Spinal cord (tissue), 10 donors: ENCODE measurements at places on chromosomes 12 and 14. TPM values are rescaled to one million over a fixed set of nuclear protein-coding genes. Genes with fewer than 3 reads are reported as not detected.

DNA sequence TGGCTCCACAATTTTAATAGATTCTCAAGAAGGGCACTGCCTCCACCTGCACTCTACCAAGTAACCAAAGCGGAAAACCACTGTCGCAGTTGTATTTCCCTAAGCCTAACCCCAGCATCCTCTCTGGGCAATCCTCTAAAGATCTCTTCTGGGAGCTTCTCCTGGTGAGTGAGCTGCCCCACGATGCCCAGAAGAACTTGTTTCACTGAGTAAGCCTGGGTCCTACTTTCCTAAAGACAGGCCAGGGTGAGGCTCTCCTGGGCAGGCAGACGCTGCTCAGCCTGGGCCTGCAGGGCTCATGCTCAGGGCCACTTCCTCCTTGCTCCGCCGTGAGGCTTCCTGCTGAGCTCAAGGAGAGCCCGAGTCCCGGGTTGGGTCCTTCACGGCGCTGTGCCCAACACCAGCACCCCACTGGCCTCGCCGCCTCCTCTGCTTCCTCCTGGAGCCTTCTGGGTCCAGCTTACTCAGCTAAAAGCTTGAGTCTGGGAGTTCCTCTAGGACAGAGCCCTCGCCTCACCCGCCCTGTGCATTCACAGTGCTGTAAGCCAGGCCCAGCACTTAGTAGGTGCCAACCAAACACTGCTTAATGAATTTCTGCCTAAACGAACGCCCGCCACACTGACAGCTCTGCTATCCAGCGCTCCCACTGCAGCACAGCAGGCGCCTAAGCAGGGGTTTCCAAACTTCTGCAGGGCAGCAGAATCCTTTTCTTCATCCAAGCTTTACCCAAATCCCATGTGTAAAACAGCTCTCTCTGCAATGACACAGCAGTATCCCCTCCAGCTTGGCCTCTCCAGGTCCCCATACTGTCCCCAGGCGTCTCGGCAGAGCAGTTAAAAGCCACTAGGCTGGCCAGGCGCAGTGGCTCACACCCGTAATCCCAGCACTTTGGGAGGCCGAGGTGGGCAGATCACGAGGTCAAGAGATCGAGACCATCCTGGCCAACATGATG lies 5.7 kb downstream of the RAB35 start:
- H3K27ac ChIP-seq = no peak overlapping the region
- H3K36me3 ChIP-seq = peaks cover 48% of the 10 kb centered on the region
- H3K4me1 ChIP-seq = peaks cover 19% of the 10 kb centered on the region
- no peak for DNase-seq
- H3K27me3 ChIP-seq = no peaks in the 10 kb centered on the region
- H3K4me3 ChIP-seq = no peak overlapping the region

DNA sequence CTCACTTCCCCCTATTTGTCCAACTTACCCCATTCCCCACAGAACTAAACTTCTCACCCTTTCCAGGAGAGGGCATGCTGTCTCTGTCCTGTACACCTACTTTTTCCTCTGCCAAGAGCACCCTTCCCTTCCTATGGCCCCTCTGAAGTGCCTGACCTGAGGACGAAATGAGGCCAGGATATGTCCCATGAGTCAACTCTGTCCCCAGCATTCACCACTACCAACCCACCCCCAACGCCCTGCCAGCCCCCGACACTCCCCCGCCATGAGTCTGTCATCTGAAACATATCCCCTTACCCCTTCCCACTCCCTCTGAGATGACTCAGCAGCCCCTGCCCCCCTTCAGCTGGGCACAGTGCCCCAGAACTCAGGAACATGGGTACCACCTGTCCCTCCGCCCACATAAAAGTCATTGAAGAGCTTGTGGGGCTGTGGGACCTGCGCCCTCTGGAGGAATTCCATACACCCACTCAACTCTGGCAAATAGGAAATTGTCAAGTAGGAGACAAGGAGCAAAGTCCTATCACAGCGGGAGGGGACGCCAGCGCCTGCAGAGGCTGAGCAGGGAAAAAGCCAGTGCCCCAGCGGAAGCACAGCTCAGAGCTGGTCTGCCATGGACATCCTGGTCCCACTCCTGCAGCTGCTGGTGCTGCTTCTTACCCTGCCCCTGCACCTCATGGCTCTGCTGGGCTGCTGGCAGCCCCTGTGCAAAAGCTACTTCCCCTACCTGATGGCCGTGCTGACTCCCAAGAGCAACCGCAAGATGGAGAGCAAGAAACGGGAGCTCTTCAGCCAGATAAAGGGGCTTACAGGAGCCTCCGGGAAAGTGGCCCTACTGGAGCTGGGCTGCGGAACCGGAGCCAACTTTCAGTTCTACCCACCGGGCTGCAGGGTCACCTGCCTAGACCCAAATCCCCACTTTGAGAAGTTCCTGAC lies 26.3 kb downstream of the ITGA7 start:
- DNase-seq = no peak
- peaks cover 10% of the 10 kb centered on the region for H3K4me1 ChIP-seq
- H3K4me3 ChIP-seq = no peak overlapping the region
- peaks cover 4% of the 10 kb centered on the region for H3K27me3 ChIP-seq

GRCh38 chr14:23185063-23185462 lies 1.6 kb upstream of the SLC7A8 start:
- no peak overlapping the region for H3K27ac ChIP-seq
- H3K4me3 ChIP-seq = no peak overlapping the region

Gene GDF3
- total RNA-seq = 0.28 TPM

DNA sequence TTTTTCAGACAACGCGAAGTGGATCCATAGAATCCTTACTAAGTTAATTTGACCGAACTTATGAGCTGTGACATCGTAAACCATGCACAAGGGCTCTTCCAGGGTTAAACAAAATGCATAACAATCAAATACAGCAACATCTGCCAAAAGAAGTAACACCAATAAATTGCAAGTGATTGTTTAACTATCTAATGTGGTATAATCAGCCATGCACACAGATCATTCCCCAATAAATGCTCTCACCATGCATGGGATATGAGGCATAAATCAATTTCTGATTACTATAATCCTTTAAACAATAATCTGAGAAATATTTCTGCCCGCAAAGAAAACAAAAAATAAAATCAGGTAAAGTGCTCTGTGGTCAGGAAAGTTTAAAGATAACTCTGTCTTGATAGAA lies 7.7 kb upstream of the PLEKHG7 start:
- no peak overlapping the region for H3K4me3 ChIP-seq
- DNase-seq = no peak
- H3K4me1 ChIP-seq = peaks cover 2% of the 10 kb centered on the region
- no peaks in the 10 kb centered on the region for H3K36me3 ChIP-seq
- H3K27ac ChIP-seq = no peak overlapping the region

Gene AMN
- 0.20 TPM for total RNA-seq

Gene PFDN5
- total RNA-seq = 381 TPM

GRCh38 chr14:99716850-99717681 lies 33.0 kb downstream of the CYP46A1 start:
- no peaks in the 10 kb centered on the region for H3K4me1 ChIP-seq
- peaks cover 26% of the 10 kb centered on the region for H3K36me3 ChIP-seq
- no peak overlapping the region for H3K27ac ChIP-seq
- H3K27me3 ChIP-seq = no peaks in the 10 kb centered on the region

DNA sequence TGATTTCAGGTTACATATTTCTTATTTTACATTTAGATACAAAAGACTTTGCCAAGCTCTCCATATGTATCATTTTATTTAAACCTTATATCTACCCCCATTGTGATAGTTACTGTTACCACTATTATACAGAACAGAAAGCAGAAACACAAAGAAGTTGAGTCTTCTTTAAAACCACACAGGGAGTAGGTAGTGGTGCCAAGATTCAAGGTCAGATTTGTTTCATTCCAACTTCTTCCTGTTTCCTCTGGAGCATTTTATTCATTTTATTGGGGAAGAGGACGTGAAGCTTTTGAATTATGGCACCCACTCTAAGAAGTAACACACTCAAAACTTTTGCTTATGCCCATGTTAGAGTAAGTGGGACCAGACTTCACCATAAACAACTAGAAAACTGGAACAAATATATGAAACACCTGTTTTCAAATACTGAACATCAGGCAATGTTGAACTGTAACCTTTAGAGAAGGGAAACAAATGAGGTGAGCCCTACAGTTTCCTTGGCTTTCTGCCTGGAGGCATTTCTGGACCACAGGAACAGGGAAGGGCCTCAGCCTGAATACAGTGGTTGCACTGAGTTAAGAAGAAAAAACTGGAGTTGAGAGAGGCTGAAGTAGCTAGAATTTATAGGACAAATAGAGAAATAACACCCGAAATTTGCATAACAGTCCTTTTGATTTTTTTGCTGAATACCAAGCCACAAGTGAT lies 160.4 kb upstream of the SSTR1 start:
- H3K36me3 ChIP-seq = no peaks in the 10 kb centered on the region
- no peak overlapping the region for H3K4me3 ChIP-seq
- no peaks in the 10 kb centered on the region for H3K27me3 ChIP-seq
- no peak for DNase-seq
- H3K4me1 ChIP-seq = no peaks in the 10 kb centered on the region

Gene PZP
- 0.39 TPM for total RNA-seq

GRCh38 chr12:49951411-49952240 lies 1.1 kb downstream of the AQP2 start:
- H3K27me3 ChIP-seq = peaks cover 27% of the 10 kb centered on the region
- H3K4me3 ChIP-seq = no peak overlapping the region
- DNase-seq = no peak
- H3K27ac ChIP-seq = no peak overlapping the region
- H3K4me1 ChIP-seq = peaks cover 4% of the 10 kb centered on the region

Gene TCHP
- total RNA-seq = 12.6 TPM

Gene ZDHHC22
- 11.5 TPM for total RNA-seq

DNA sequence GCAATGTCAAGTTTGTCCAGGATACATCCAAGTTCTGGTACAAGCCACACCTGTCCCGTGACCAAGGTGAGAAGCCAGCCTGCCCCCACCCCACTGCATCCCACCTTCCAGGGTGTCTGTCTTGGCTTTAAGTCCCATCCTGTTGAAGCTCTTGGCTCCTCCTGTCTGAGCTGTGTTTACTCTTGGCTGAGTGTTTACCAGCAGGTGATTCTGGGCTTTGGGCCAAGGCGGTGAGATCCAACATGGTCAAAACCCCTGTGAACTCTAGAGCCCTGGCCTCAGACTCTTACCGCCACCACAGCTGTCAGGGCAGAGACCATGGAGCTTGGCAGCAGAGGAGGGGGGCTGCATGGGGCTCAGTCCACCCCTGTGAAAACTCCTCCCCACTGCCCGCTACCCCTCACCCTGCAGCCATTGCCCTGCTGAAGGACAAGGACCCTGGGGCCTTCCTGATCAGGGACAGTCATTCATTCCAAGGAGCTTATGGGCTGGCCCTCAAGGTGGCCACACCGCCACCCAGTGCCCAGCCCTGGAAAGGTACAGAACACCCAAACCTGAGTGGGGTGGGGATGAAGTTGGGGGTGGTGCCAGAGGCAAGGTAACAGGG lies 11.6 kb downstream of the TNS2 start:
- H3K4me1 ChIP-seq = peaks cover 55% of the 10 kb centered on the region
- no peaks in the 10 kb centered on the region for H3K27me3 ChIP-seq
- DNase-seq = no peak

Gene OTX2
- total RNA-seq = 35.0 TPM

GRCh38 chr14:103378038-103378854 lies 7.0 kb upstream of the MARK3 start:
- no peaks in the 10 kb centered on the region for H3K36me3 ChIP-seq
- no peaks in the 10 kb centered on the region for H3K27me3 ChIP-seq
- no peak overlapping the region for H3K4me3 ChIP-seq
- no peak for DNase-seq
- no peaks in the 10 kb centered on the region for H3K4me1 ChIP-seq
- no peak overlapping the region for H3K27ac ChIP-seq

Gene P2RX2
- 0.06 TPM for total RNA-seq

DNA sequence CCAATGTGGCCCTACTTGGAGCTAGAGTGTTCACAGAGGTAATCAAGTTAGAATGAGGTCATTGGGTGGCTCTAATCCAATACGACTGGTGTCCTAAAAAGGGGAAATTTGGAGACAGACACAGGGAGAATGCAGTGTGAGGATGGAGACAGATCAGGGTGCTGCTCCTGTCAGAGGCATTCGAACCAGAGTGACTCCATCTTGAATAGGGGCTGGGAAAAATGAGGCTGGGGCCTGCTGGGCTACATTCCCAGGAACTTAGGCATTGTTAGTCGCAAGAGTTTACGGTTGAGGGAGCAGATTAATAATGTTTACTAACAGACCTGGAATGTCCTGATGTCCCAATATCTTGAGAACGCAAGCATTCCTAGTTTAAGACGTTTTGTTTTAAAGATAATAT lies 20.2 kb downstream of the TNFAIP2 start:
- no peak overlapping the region for H3K27ac ChIP-seq
- H3K4me1 ChIP-seq = peaks cover 12% of the 10 kb centered on the region
- H3K27me3 ChIP-seq = peaks cover 32% of the 10 kb centered on the region
- H3K4me3 ChIP-seq = no peak overlapping the region
- no peak for DNase-seq
- no peaks in the 10 kb centered on the region for H3K36me3 ChIP-seq

- no peak overlapping the region for H3K27ac ChIP-seq
- no peaks in the 10 kb centered on the region for H3K36me3 ChIP-seq
- no peaks in the 10 kb centered on the region for H3K27me3 ChIP-seq
- no peak for DNase-seq
Observed at GRCh38 chr14:96126783-96127271, 77.8 kb upstream of the BDKRB2 start.

DNA sequence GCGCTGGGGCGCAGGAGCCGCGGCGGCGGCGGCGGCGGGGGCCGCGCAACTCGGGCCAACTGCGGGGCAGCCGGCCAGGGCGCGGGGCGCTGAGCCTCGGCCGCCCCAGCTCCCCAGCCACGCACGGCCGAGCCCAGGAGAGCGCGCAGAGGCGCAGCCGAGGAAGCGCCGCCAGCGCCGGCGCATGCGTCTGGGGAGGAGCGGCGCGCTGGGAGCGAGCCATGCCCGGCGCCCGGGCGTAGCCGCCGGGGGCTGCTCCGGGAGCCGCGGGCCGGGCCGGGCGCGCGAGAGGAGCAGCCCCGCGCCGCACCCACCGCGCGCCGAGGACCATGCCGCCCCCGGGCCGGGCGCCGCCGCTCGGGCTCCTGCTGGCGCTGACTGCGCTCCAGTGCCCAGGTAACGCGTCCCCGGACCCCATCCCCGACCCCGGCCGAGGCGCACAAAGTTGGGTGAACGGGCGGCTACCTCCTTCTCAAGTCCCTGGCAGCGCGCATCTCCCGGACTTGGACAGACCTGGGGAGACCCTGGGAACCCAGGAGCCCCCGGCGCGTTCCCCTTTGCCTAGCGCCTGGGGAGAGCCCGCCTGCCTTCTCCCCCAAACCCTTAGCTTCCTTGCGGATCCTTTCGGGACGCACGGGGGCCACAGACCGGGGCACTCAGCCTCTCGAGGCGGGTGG lies 121.4 kb downstream of the AACS start:
- peak overlapping the region; percentile 61 for H3K4me3 ChIP-seq
- H3K4me1 ChIP-seq = peaks cover 54% of the 10 kb centered on the region
- peak overlapping the region; percentile 7 for H3K27ac ChIP-seq
- DNase-seq = no peak

- H3K27me3 ChIP-seq = no peaks in the 10 kb centered on the region
- DNase-seq = no peak
- H3K4me3 ChIP-seq = no peak overlapping the region
- H3K27ac ChIP-seq = no peak overlapping the region
- H3K36me3 ChIP-seq = no peaks in the 10 kb centered on the region
- no peaks in the 10 kb centered on the region for H3K4me1 ChIP-seq
Observed at GRCh38 chr12:68572661-68573060, 38.0 kb upstream of the RAP1B start.

Gene PRORP
- 43.5 TPM for total RNA-seq

- H3K36me3 ChIP-seq = no peaks in the 10 kb centered on the region
- peak overlapping the region; percentile 31 for H3K4me3 ChIP-seq
- DNase-seq = no peak
- no peak overlapping the region for H3K27ac ChIP-seq
- peaks cover 9% of the 10 kb centered on the region for H3K4me1 ChIP-seq
Observed at GRCh38 chr12:52964556-52965336, 15.8 kb downstream of the KRT18 start.

Gene DAO
- 0.40 TPM for total RNA-seq

- DNase-seq = no peak
- H3K36me3 ChIP-seq = no peaks in the 10 kb centered on the region
- no peaks in the 10 kb centered on the region for H3K4me1 ChIP-seq
Observed at GRCh38 chr12:4068981-4069669, 195.9 kb upstream of the PARP11 start.
